ENCODE measurements at places on chromosomes 7 and 10. TPM values are rescaled to one million over a fixed set of nuclear protein-coding genes. Genes with fewer than 3 reads are reported as not detected.

DNA sequence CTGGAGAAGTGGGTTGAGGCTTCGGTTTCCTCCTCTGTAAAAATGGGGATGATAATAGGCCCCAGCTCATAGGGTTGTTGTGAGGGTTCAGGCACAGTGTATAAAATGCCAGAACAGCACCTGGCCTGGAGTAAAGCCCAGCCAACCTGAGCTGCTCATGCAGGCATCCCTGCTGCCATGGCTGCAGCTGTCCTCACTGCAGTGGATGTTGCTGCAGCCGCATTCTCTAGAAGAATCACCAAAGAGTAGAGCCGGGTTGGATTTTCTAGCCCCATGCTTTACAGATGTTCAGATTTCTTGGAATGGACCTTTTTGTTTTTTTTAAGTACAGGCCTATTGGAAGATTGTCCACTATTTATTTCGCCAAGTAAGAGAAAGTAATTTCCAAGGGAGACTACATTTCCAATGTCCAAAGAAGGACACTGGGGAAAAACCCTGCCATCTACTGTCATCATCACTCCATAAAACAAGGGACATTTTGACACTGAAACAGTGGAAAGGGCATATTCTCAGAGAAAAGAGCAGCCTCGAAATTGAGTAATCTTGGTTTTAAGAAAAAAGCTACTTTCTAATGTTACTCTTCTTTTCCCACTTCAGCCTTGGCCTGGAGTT, 147.5 kb upstream of the TCF7L2 start:
- DNase-seq: no peak
- H3K36me3 ChIP-seq: no peaks in the 10 kb centered on the region
- H3K4me3 ChIP-seq: no peak overlapping the region
- H3K27me3 ChIP-seq: no peaks in the 10 kb centered on the region

The BLOC1S2 gene
- total RNA-seq: 30.4 TPM

DNA sequence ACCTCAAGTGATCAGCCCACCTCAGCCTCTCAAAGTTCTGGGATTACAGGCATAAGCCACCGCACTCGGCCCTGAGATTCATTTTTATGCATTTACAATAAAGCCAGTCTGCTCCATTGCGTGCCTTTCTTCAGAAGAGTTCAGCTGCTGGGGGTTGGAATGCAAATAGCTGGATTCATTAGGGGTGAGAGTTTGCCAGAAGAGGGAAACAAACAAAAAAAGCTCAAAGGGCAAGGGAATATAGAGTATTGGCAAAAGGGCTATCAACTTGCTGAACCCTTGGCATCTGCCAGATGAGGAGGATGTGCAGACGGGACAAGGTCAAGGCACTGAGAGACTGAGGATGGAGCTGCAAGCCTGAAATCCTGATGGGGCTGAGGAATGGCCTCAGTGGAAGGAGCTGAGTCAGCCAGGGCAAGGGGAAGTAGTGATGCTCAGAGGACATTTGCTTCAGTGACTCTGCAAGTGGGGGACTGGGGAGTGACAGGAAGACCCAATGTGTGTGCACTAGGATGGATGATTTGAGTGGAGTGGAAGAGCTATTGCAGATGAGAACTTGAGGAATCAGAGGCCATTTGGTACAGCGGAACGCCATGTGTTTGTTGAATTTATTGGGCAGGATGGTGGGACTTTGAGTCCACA, 75.0 kb upstream of the ARMC3 start:
- no peaks in the 10 kb centered on the region for H3K27me3 ChIP-seq
- no peak overlapping the region for H3K27ac ChIP-seq
- no peak overlapping the region for H3K4me3 ChIP-seq
- H3K4me1 ChIP-seq: peaks cover 22% of the 10 kb centered on the region

The NPTX2 gene
- total RNA-seq: 8.8 TPM

The FANK1 gene
- total RNA-seq: 3.7 TPM

GRCh38 chr10:3172081-3172445, 519 bp downstream of the PITRM1 start:
- DNase-seq: no peak
- H3K27ac ChIP-seq: peak overlapping the region; percentile 94
- H3K36me3 ChIP-seq: peaks cover 30% of the 10 kb centered on the region
- peak overlapping the region; percentile 95 for H3K4me3 ChIP-seq
- H3K27me3 ChIP-seq: no peaks in the 10 kb centered on the region

- H3K27me3 ChIP-seq: peaks cover 5% of the 10 kb centered on the region
- no peaks in the 10 kb centered on the region for H3K36me3 ChIP-seq
- H3K4me1 ChIP-seq: no peaks in the 10 kb centered on the region
- no peak overlapping the region for H3K4me3 ChIP-seq
- no peak for DNase-seq
These were observed 71.7 kb upstream of the AUTS2 start for GRCh38 chr7:69526570-69526969.

The CNTNAP2 gene
- 0.30 TPM for total RNA-seq

DNA sequence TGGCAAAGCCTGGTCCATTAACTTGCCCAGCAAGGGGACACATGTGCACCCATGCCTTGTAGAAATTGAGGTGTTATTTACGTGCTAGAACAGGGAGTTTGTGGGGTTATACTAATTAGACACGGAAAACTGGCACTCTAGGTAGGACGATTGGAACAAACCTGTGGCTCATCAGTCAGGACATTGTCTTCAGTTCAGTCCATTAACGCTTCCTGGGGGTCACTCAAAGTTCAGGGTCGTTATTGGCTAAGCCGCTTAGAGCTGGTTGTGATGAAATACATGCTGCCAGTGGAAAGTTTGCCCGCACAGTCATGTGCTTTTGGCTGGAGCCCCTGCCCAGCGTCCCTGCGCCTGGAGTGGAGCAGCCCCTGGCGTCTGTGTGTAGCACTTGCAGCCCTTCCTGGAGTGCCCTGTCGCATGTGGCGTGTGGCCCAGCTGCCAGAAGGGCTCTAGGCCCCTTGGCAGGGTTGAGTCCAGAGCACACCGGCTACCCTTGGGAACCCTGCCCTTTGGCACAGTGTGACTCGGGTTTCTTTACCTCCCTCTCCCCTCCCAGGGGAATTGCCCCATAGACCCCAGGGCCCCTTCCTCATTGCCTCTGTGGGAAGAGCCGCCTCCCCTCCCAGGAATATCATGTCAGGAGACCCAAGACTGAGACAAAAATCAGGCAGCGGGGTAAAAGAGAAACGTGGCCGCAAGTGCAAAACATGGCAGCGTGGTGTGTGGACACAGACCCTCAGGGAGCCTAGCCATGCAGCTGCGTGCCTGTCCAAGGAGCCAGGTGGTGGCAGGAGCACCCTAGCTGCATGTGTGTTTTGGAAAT, 9.8 kb downstream of the ZNF775 start:
- H3K4me3 ChIP-seq: no peak overlapping the region
- peaks cover 11% of the 10 kb centered on the region for H3K4me1 ChIP-seq
- no peaks in the 10 kb centered on the region for H3K27me3 ChIP-seq
- no peak for DNase-seq

Data from suprapubic skin (tissue), 4 donors.